NCI-H82 (cell line): ENCODE measurements at places on chromosomes 4 and X.
A peak's percentile ranks its signal among the peaks of the same experiment; 100 is the strongest.

GRCh38 chr4:82833696-82834313 is 35.2 kb upstream of the SCD5 start:
- DNase-seq = no peak

- peak; percentile 76 for DNase-seq
These were observed 76.1 kb downstream of the HMGB2 start for GRCh38 chr4:173257732-173258717.

DNA sequence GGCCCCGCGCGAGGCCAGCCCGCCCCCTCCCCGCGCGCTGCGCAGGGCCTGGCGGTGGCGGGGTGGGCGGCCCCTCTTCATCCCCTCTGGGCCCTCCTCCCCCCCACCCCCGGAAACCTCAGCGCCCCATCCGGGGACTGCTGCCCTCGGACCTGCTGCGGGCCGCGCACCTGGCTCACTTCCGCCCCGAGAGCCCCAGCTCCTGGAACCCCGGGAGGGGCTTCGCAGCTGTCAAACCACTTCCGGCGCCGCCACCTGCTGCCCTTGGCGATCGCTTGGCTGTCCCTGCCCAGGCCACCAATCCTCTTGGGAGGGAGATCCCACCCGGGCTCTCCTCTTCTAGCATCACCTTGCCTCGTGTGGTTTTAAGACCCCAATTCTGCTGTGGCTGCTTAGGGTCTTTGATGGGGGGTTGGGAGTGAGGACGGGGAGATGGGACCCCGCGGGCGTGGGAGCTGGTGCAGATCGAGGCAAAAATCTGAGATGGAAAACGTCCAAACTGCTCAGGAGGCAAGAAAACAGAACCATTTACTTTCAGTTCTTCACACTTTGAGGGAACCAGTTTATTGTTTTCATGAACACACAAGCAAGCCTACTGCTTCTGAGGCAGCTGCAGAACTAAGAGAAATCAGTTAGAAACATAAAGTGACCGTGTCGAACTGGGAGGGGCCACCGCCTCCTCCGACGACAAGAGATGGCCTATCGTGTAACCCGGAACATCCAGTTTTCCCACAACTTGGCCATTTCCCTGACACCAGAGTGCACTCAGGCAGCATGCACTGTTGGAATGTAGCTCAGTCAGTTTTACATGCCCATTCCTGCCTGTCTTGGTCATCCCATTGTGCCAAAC is 754 bp downstream of the MTMR1 start:
- DNase-seq = peak; percentile 86

DNA sequence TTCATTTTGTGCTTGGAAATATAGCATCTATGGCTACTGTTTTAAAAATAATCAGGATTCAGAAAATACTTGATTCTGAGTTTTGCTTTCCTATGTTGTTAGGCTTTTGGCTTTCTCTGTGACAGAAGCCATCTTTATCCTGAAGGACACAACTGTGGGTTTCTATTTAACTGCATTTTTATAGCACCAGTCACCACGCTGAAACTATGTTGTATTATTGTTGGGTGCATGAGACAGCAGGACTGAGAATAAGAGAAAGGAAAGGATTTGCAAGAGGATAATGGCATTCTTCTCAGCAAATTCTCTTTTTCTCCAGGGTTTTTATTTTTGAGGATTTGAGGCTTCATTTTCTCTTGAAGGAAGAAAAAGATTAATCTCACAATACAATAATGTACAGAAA is 10.1 kb upstream of the NEUROG2 start:
- DNase-seq = no peak

- no peak for DNase-seq
These were observed 31.5 kb upstream of the RAPGEF2 start for GRCh38 chr4:159071178-159071968.

DNA sequence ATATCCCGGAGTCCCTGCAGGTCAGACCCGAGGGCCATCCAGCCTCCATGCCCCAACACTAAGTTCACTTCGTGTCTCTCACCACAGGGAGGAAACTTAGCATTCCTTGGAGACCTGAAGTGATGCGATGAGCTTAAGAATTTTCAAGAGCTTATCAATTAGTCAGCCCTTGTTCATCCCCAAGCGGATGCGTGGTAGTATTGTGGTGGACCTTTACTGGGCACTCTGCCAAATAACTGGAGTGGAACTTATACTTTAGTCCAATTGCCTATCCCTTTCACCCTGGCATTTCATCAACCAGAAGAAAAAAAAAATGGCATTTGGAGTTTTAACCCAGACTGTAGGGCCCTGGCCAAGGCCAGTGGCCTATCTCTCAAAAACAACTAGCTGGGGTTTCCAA is 137.1 kb downstream of the RELL1 start:
- DNase-seq = peak; percentile 51

DNA sequence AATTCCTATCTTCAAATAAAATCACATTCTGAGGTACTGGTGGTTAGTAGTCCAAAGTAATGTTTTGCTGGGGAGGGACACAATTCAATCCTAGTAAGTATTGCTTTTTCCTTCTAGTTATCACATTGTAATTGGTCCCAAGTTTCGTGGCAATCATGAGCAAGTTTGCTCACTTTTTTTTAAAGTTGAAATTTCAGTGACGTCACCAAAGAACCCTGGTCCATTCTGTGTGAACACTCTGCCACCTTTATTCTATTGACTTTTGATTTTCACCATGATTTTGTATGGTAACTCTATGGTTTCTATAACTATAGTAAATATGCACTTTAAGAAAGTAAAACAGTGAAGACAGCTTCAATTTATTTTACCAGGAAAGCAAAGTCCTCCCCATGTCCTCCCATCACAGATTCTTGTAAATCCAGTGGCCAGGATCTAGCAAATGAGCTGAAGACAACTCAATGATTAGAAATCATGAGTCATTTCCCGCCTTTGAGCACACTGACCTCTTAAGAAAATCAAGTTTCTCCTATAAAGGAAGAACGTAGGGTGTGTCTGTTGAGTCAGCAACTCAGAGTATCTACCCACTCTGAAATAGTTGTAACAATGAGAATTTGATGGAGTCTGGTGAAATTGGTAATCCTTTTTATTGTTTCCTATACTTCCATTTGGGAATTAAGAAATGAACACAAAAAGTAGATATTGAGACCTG is 1306.6 kb upstream of the PABPC4L start:
- DNase-seq = no peak

DNA sequence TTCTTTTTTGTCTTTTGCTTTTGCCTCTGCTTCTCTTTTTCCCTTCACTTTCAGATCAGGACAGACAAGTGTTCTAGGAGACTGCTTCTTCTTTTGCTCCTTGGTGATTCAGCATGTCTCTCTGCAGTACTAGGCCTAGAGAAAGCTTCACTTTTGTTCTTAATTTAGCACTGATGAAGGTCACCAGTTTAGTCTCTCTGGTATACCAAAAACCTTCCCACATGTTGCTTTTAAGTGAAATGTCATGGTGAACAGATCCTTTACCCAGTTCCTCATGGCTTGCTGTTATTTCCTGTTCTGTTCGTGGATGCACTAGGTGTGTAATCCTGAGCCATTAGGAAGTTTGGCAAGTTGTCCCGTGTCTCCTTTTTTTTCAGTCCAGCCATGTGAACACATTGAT is 53.3 kb downstream of the NBDY start:
- no peak for DNase-seq
